ENCODE measurements at places on chromosomes 5 and 9.

- no peak for DNase-seq
Observed at GRCh38 chr5:180173875-180174586, 35.0 kb downstream of the RASGEF1C start.

DNA sequence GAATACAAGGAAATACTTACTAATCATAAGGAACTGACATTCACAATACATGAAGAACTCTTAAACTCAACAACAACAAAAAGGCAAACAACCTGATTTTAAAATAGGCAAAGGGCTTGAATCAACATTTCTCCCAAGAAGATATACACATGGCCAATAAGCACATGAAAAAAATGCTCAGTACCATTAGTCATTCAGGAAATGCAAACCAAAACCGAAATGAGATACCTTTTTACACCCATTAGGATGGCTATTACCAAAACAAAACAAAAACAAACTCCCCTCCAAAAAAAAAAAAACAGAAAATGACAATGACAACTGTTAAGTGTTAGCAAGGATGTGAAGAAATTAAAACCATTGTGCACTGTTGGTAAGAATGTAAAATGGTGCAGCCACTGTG is 104.1 kb upstream of the ZNF462 start:
- no peak for DNase-seq

- DNase-seq: no peak
Observed at GRCh38 chr9:79273311-79273710, 298.5 kb upstream of the TLE4 start.

- no peak for DNase-seq
Observed at GRCh38 chr9:131099102-131099606, 2.8 kb downstream of the AIF1L start.

DNA sequence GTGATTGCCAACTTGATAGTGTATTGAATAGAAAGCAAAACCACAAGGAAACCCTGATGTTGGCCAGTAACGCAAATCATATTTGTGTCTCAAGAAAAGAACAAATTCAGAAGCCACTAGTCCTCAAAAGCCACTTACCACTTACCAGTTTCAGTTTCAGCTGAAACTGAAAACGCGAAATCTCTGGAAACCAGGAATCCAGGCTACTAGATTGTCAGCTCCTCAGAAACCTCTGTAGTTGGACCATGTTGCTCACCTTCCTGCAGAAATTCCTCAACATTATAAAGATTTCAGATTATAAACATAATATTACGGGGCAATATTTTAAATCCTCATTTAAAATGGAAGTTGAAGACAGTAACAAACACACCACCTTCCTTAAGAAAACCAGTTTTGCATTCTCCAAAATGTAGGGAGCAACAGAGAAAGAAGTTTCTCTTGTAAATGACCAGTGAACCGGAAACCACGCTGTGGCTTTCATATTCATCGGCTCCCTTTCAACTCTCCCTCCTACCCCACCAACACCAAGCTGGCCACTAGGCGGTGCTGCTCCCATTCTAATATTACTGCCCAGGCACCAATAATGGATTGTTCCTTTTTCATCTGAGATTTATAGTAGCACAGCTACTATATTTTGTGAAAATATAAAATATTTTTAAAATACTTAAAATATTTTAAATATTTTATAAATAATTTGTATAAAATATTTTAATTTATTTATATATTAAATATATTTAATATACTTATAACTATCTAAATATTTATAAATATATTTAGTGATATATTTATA is 8.7 kb upstream of the TMED7 start:
- peak; percentile 66 for DNase-seq

- no peak for DNase-seq
Observed at GRCh38 chr5:62631909-62632580, 53.4 kb downstream of the LRRC70 start.

- no peak for DNase-seq
Observed at GRCh38 chr9:122819326-122819725, 9.1 kb downstream of the PDCL start.

DNA sequence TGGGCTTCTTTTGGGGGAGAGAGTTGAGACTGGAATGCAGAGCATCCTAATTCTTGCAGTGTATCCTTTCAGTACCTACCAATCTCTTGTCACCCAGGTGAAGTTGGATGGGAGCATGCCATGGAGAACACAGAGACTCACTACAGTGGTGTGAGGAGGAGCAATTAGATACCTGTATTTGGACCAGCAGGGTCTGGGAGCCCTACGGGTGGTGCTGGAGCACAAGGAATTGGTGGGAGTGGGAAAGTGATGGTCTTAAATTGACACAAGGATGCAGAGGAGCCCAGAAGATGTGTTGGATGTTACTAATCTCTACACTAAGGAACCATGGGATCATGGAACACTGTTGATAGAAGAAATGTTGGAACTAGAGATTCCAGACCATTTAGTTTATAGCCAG is 212.7 kb downstream of the CHSY3 start:
- no peak for DNase-seq

GRCh38 chr9:35834260-35835215 is 5.5 kb downstream of the TMEM8B start:
- no peak for DNase-seq

- DNase-seq: no peak
Observed at GRCh38 chr9:88572684-88573083, 37.7 kb downstream of the NXNL2 start.

- DNase-seq: no peak
Observed at GRCh38 chr9:80467632-80468031, 895.9 kb downstream of the TLE4 start.

DNA sequence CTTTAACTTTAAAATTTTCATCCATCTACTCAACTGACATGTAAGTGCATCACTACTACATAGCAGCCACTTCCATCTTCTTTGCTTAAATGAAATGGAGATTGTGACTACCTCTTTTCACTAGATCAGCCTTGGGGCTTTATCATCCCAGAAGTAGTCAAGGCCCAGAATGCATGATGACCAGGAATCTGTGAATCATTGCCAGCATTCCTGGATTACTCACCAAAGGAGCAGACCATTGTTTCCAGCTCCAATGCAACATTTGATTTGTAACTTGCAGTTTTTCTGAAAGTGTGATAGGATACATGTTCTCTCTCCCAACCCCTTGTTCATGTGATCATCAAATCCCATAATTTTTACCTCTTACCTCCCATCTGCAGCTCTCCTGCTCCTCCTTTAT is 65.1 kb downstream of the PLPPR1 start:
- no peak for DNase-seq

GRCh38 chr5:178460174-178460573 is 130.0 kb downstream of the COL23A1 start:
- DNase-seq: no peak

DNA sequence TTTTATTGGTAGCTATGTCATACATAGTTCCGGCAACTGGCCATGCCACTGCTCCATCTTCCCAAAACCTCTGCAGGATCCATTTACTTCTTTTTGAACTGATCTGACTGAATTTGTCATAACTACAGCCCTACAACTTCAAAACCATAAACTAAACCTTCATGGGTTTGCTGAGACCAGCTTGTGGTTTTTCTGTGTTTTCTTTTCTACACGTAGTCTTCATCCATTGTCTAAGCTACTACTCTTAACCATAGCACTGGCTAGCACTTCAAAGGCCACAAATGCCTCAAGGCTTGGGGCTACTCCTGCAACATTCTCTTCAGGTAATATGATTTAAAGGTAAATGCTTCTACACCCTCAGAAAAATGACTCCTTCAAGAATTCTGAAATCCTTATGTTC is 9.0 kb upstream of the KIF2A start:
- DNase-seq: no peak

GRCh38 chr5:147391781-147392180 is 118.1 kb downstream of the DPYSL3 start:
- no peak for DNase-seq

All from H1 (cell line).